ENCODE measurements at places on chromosomes 5 and 9.

DNA sequence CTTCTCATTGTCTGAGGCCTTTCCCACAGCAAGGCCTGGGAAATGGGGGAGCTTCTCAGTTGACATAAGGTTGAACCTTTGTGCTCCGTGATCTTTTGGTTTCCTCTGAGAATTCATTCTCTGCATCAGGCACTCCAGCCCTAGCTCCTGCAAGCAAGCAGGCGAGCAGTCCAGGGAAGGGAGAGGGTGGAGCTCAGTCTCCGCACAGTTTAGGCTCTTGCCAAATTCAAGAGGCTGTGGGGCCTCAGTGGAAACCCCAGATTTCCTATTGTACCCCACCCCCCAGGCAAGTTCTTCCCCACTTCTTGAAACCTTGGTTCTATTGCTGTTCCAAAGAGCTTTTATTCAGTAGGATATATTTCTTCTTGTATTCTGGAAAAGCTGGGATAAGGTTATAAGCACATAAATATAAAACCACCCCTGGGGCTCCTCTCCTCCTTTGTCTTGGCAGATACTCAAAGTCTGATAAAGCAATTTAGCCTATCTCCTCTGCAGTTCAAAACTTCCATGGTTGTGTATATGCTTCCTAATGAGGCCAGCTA lies 147.2 kb downstream of the PDZD2 start:
- no peak for DNase-seq

DNA sequence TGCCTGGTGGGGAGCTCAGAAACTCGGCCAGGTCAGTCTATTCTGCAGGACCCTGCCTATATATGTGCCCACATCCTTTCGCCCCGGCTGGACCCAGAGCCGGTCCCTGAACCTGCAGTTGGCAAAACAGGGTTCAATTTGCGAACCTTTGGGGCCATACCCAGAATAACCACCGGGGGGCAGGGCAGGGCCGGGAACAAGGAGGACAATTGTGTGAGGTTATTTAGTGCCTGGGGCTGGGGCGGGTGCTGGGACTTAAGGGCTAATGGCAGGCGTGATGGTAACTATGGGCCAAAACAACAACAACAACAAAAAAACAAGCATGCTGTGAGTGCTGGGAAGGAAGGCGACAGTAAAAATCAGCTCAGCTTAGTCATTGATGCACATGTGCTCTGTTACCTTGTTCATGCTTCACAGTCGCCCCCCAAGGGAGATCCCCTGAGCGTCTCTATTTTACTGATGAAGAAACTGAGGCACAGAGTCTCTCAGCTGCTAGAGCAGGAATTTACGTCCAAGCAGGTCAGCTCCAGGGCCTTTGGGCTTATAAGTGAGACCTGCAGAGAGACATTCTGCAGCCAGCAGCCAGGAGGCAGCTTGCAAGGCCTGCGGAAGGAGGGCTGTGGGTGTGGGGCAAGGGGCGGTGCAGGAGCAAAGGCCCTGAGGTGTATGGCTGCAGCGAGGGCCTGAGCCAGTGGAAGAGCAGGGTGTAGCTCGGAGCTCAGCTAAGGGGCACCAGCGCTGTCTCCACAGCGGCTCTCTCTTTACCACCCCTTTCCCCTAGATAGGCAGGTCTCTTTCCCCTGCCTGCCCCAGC lies 106.0 kb downstream of the PHF2 start:
- DNase-seq: peak; percentile 31

DNA sequence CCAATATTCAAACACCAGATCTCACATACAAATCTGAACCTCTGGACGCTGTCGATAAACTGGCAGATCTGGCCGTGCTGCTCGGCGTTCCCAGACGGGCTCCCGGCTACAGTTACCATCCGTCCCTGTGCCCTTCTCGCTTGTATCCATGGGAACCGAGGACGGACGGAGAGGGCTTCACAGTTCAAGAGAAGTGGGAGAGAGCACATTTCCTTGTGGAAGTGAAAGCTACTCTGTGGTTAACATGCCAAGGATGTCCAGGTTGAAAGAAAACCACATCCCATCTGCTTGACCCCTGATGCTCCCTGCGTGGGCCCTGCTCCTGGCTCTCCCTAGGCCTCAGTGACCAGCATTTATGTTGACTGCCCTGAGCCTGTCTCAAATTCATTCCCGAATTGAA lies 6.3 kb upstream of the DBN1 start:
- no peak for DNase-seq

- no peak for DNase-seq
These were observed 361.2 kb downstream of the NPR3 start for GRCh38 chr5:33072296-33072695.

GRCh38 chr9:88971131-88971960 lies 19.9 kb upstream of the S1PR3 start:
- no peak for DNase-seq

DNA sequence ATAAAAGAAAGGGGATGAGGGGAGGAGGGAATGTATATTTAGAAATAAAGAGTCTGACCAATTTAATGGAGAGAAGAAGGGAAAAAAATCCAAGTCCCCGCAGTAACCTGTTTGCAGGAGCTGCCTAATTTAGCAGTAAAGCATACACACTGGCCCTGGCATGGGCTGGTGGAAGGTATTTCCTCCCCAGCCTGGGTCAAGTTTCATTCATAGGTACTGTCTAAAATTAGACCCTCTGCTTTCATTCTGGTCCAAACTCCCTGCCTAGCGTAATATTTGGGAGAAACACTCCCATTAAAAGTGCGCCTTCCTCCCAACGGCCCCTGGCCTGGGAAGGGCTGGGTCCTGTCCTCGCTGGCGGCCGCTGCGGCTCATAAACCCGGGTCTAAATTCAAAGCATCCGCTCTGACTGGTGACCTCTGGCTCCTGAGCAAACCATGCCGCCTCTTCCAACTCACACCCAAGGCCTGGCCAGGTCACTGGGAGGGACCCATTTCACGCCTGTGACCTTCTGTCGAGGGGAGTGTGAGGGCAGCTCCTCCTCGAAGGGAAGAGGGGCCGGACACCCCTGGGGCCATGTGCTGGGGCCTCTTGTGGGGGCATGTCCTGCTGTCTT lies 123.2 kb downstream of the FGF18 start:
- DNase-seq: no peak

- DNase-seq: no peak
These were observed 5.6 kb upstream of the SPDL1 start for GRCh38 chr5:169577951-169578350.

DNA sequence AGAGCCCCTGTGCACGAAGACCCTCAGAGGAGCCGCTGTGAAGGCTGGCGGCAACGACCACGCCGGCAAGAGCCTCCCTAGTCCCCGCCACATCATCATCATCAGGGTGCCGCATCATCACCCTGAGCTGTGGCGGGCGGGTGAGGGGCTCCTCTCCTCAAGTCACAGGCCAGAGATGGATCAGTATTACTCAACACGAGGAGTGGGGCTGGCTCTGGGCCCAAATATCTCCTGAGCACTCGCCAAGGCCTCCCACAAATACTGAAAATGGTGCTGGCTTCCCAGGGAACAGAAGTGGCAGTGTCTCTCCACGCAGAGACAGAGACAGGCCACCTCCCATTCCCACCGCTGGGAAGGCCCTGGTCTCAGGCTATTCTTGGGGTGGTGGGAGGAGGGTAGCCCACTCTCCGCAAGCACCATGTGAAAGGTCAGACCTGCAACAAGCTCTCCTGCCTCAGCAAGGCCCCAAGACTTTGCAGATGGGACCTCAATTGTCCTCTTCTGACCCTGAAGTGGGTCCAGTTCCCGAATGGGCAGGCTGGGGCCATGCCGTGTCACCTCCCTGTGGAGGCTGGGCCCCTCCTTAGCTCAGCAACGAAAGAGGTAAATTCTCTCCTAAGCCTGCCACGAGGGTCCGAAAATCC lies 39.3 kb upstream of the ZNF354A start:
- DNase-seq: no peak

DNA sequence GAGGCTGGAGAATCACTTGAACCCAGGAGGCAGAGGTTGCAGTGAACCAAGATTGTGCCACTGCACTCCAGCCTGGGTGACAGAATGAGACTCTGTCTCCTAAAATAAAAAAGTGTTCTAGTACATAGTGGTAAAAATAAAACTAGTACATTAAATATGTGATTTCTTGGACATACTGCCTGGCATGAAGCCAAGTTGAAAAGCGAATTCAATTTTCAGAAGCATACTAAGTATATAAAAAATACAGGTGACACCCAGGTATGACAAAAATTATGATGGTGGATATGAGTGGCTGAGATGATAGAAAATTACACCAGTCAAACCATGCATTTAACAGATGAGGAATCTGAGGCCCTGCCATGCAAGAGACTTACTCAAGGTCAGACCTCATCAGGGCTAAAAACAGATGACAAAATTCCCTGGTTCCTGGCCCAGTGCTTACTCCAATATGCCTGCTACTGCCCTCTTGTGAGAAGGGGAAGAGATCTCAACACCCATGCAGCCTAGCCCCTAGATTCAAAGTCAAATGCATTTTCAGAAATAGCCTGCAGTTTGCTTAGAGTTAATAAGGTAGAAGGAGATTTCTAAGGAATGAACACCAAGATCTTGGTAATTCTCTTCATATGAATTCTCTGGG lies 46.6 kb upstream of the GNPDA1 start:
- no peak for DNase-seq

- no peak for DNase-seq
These were observed 118.7 kb downstream of the CCDC192 start for GRCh38 chr5:127821896-127822295.

- no peak for DNase-seq
These were observed 402.3 kb upstream of the SMARCA2 start for GRCh38 chr9:1612886-1613285.

- DNase-seq: no peak
These were observed 36.8 kb upstream of the SSBP2 start for GRCh38 chr5:81787474-81788242.

GRCh38 chr5:97454015-97454414 lies 271.0 kb upstream of the RIOK2 start:
- no peak for DNase-seq

DNA sequence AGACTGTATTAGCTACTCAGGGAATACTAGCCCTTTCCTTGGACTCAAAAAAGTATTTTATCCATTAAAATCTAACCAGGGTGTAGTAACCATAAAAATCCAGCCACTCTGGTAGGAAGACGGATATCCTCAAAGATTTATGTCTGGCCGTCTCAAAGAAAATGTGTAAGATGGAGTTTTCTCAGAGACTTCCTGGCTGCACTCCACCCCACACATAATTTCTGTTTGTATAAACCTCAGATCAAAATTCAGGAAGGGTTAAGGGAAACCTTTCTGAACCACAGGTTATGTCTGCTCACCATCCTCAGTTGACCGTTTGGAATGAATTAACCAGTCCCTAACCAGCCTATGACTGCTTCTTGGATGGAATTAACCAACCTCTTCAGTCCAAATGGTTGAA lies 13.8 kb upstream of the SMIM23 start:
- DNase-seq: no peak

- DNase-seq: no peak
These were observed 41.6 kb upstream of the CCNG1 start for GRCh38 chr5:163395792-163396191.

GRCh38 chr5:126054577-126055347 lies 368.4 kb upstream of the GRAMD2B start:
- DNase-seq: no peak

DNA sequence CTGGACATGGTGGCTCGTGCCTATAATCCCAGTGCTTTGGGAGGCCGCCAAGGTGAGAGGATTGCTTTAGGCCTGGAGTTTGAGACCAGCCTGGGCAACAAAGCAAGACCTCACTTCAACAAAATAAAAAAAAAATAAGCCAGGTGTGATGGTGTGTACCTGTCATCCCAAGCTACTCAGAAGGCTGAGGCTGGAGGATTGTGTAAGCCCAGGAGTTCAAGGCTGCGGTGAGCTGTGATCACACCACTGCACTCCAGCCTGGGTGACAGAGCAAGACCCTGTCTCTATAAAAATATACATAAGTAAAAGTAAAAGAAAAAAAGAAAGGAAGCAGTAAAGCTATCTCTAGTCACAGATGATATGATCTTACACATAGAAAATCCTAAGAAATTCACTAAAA lies 59.5 kb upstream of the SYNPO start:
- no peak for DNase-seq

DNA sequence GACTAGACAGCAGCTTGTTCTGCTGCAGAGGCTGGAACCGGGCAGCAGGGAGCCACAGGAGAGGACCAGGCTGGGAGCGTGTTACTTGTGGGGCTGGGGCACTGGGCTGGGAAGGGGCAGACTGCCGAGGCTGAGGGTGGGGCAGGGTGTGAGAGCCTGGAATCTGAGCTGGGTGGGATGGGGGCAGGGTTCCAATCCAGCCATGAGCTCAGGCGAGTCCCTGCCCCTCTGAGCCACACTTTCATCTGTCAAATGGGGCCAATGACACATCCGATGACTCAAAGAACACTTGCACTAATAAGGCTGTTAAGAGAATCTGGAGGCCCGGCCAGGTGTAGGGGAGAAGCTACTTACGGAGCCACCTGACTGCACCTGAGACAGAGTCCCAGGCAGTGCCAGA lies 18.7 kb upstream of the WDR38 start:
- no peak for DNase-seq

DNA sequence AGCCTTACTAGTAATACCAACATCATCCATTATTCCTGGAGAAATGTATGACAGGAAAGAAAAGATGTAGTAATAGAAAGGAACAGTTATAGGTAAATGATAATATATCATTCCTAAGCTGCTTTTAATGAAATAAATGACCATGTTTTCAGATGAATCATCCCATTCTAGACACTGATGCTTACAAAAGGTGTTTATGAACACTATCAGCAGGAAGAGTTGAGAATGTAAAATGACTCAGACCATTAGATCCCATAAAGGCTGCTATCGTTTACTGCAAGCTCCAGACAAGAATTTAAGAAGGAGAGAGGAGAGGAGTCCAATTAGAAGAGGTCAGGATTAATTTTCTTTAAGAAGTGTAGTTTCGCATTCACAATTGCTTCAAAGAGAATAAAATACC lies 1033.5 kb downstream of the EFNA5 start:
- no peak for DNase-seq

DNA sequence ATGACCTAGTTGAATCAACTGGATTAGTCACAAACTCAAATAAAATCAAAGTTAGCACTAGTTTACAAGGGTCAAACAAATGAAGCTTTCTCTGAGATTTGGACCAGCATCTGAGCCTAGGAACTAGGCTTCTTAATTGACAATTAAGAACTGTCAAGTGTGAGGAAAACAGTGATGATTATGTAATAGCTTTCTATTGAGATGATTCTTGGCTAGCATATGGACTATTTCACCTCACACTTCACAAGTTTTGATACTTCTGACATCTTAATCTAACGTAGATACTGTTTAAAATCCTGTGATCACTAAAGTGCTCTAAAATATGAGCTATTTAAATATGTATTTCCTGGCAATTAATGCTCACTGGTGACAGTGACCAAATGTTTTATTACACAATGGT lies 542.9 kb downstream of the EFNA5 start:
- DNase-seq: no peak

- no peak for DNase-seq
These were observed 182.6 kb downstream of the CAAP1 start for GRCh38 chr9:26710008-26710407.
